SHP77 treated with DMSO at 0.1 percent for 48 hours (cell line): ENCODE measurements at places on chromosomes 7 and 10.

DNA sequence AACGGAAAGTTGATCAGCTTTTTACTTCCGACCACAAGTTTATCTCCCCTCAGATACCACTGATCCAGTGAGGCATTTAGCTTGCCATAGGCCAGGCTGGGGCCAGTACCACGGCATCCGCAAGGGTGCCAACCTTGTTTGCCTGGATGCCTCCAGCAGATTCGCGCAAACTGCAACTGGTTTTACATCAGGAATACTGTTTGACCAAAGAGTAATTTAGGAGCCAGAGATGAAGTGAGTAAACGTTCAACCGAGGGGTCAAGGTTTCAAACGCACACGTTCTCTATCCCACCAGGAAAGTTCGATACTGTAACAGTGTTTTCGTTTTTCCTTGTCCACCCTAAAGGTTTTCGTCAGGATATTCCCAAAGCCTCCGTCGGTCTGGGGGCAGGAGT, 266 bp upstream of the MDFIC start:
- DNase-seq = no peak

DNA sequence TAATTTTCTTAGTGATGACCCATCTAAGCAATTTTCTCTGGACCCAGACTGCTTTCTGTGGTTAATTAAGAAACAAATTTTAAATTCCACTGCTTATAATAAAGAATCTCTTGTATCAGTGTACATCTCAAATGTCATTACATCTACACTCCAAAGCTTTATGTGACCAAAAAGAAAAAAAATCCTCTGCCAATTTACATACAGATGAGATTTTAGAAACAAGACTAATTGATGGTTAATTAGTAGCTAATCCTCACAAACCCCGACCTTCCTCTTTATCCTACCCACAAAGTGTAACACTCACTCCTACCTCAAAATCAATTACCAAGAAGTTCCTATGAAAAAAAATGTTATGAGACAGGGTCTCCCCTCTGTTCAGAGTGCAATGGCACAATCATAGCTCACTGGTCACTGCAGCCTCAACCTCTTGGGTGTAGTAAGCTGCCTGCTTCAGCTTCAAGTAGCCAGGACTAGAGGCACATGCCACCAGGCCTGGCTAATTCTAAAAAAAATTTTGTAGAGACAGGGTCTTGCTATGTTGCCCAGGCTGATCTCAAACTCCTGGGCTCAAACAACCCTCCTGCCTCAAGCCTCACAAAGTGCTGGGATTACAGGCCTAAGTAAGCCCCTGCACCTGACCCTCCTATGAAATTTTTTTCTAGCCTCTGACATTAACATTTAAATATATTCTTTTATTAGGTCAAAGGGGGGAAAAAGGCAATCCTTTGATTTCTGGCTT, 14.8 kb downstream of the KIF5B start:
- DNase-seq = no peak

DNA sequence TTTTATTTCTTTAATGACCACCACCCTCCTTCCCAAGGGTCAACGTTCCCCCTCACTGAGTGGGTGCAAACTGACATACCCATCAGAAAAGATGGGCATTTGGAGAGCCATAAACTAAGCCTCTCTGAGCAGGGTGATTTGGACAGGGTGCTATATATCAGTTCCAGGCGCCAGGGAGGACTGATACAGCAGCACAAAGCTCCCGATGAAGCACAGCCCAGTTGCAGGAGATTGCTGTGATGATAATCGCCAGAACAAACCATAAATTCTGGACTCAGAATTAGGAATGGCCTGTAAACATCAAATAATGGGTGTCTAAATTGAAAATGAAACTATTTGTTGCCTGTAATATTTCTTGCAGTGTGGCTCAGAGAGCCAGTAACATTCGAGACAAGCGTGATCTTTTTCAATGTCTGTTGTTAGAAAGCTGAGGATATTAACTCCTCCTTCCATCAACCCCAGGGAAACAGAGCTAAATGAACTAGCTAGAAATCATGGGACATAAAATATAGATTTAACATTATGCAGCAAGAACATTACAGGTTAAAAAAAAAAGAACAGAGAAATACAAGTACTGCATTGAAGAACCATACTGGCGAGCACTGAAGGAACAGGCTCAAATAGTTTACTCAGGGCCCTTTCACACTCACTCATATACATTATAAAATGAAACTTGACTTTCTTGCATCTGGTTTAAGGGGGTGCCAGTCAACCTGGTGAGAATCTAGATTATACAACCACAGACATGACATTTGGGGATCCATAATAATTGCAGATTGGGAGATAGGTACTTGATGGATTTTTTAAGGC, 137.5 kb upstream of the LRRTM3 start:
- no peak for DNase-seq

DNA sequence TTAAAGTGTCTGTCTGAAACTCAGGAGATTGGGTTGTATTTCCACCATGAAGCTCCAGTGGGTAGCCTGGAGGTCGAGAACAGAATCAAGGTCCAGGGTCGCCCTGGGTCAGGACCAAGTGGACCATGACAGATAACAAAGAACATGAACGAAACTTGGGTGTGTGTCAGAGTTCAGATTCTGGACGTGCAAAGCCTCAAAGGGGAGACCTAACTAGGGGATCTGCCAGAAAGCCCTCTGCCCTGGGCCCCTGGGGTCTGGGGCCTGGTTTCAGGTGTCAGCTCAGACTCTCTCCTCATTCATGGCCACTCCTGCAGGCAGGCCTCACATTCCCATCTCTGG, 1.6 kb downstream of the RASSF4 start:
- DNase-seq = no peak

DNA sequence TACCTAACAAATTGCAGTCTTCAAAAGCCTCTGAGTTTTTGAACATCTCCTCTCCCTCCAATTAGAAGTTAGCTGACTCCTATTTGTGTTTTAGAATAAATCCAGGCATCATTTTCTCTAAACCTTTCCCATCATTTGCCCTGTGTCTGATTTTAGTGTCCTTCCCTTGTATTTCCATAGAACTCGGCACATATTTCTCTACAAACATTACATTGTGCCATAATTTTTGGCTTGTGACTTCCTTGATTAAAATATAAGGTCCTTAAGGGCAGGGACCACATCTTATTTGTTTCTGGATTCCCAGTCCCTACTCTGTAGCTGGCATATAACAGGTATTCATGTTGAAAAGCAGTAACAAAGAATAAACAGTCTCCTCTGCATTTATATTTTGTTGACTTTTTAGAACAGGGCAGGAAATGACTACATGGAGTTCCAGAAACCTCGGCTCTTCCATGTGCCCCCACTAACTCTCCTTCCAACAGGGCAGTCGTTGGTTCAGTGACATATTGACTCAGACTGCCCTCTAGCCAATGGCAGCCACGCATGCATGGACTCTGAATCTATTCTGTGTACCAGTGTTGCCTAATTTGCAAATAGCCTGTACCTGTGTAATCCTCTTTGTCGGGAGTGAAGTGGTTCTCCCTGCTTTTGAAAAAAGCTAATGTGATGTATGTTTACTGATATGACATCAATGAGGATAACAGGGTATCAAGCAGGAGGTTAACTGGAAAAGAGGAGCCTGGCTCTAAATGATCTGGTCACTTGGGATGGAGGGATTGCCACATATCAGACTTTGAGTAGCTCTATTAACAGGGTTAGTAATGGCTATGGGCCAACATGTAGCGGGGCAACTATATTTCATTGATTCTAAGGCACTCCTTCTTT, 19.8 kb upstream of the CPN1 start:
- no peak for DNase-seq

GRCh38 chr7:106190589-106191330, 78.6 kb upstream of the SYPL1 start:
- DNase-seq = no peak

GRCh38 chr7:138097064-138097741, 20.9 kb downstream of the AKR1D1 start:
- peak; percentile 15 for DNase-seq

DNA sequence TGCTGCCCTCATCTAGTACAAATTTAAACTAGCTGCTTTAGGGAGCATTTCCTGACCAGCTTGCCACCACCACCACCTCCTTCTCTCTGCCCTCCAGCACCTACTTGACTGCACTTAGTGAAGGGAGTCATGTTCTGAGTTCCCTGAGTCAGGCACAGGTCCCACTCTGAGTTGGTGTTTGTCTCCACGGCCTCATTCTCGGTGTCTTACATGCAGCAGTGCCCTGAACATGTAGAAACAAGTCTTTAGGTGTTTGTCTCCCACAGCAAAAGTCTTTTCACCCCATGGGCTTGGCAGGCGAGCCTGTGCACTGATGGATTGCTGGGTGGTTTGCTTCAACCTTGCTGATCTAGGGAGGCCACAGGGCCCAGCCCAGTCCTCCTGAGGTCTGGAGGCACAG, 16.9 kb downstream of the TSPAN14 start:
- DNase-seq = no peak

DNA sequence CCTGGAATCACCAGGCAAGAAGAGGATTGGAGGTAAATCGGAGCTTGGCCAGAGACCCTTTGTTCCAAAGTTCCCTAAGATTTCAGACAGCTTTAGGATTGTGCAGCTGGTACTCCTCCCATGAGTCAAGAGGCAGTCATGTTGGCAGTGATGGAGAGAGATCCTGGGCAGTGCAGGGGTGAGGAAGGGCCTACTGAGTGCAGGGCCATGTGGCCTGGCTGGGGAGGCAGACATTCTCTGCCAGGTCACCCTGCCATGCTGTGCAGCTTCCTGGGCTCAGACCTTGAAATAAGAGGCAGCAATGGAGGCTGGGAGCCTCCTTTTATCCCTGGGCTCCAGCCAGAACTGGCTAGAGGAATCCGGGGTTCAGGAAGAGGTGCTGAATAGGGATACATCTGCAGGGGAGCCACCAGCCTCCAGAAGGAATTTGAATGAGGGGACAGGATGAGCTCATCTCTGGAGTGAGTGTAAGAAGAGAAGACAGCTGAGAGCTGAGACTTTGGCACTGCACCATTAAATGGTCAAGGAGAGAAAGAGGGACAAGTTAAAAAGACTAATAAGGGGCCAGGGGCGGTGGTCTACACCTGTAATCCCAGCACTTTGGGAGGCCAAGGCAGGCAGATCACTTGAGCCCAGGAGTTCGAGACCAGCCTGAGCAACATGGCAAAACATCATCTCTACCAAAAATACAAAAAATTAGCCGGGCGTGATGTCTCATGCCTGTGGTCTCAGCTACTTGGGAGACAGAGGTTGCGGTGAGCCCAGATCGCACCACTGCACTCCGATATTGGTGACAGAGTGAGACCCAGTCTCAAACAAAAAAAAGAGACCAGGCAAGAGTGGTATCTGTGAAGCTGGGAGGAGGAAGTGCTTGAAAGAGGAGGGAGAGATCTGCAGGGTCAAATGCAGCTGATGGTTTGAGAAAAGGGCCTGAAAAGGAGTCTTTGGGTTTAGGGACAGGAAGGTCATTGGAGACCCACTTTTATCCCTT, 12.0 kb downstream of the SFTPD start:
- no peak for DNase-seq

- no peak for DNase-seq
Measured at GRCh38 chr10:100774876-100775275, 29.5 kb downstream of the PAX2 start.

DNA sequence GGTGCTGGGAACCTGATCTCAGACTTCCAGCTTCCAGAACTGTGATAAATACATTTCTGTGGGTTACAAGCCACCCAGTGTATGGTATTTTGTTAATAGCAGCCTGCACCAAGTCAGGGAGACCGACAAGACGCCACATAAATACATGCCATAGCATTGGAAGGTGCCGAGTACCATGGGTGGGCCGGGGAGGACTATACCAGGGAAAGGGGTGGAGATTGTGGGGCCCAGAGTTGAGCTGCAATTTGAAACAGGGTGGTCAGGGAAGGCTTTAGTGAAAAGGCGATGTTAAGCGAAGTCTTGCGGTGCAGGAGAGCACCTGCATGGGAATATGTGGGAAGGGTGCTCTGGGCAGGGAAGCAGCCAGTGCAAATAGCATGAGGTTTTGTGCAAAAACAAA, 88.9 kb upstream of the LRRC4 start:
- DNase-seq = no peak

DNA sequence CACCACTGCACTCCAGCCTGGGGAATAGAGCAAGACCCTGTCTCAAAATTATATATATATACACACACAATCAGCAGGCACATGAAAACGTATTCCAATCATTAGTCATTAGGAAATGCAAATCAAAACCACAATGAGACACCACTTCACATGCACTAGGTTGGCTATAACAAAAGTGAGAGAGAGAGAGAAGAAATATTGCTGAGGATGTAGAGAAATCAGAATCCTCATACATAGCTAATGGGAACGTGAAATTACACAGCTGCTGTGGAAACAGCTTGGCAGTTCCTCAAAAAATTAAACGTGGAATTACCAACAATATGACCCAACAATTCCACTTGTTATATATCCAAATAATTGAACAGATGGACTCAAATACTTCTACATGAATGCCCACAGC, 43.3 kb upstream of the CNNM1 start:
- no peak for DNase-seq

- no peak for DNase-seq
Measured at GRCh38 chr7:149871576-149871975, 2.2 kb upstream of the ATP6V0E2 start.

DNA sequence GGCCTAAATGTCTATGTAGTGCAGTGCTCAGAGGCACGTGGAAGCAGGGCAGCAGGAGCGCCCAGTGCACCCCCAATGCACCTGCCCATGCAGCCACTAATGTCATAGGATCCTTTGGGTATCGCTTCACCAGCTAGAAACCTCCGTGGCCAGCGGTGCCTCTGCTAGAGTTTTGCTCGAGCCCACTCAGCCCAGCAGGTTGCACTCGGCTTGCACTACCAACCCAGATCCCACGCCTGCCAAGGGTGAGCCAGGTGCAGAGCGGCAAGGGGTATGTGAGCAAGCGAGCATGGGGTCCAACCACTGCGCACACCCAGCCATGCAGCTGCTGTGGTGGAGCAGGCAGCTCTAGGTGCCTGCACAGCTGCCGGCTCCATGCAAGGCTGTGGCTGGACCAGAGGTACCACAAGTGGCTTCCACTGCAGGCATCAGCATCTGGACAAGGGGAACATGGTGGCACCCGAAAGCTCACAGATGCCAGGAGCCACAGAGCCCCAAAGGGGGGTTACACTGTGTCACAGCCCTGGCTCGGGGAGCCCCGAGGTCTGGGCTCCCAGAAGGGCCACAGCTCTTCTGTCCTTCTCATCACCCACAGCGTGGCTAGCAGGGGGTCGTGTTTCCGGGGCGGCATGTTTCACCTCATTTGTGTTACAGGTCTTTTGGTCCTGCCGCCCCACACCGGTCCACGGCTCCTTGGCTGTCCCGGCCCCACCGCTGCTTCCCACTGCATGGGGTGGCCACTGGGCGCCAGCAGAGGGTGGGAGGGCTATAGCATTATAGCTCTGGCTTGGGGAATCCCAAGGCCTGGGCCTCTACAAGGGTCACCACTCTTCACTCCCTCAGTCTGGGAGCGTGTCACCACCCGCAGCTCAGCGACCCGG, 2.3 kb upstream of the NCAPG2 start:
- DNase-seq = no peak
